ENCODE measurements at places on chromosomes 4 and X. TPM values are rescaled to one million over a fixed set of nuclear protein-coding genes. Genes with fewer than 3 reads are reported as not detected.

CLDN34 gene
- total RNA-seq, result not detected

TCEAL2 gene
- total RNA-seq, result 0.12 TPM

GABRQ gene
- not detected for total RNA-seq

ARAP2 gene
- total RNA-seq, result 1.3 TPM

HPRT1 gene
- total RNA-seq, result 11.3 TPM

PDE6B gene
- total RNA-seq, result not detected

H2BW2 gene
- not detected for total RNA-seq

S100G gene
- total RNA-seq, result not detected

PPEF2 gene
- total RNA-seq, result not detected

FAM9C gene
- not detected for total RNA-seq
